ENCODE measurements at places on chromosomes 6 and 20.

DNA sequence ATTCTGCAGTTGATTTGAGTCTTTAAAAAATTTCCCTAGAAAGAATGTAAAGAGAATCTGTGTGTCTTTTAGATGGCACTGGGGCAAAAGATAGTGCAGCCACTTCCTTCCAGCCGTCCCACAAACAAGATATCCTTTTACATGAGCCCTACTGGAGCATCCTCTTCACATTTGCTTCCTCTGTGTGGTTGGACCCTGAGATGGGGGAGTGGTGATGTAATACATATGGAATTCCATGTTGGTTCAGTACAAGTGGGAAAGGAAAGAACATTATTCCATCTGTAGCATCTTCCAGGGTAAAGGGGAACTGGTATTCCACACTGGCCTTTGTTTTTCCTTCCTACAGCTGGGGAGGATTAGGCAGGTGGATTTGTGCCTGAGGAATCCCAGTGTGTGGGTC, 78.9 kb upstream of the ISM1 start:
- DNase-seq = no peak

GRCh38 chr20:45230631-45231030, 9.5 kb downstream of the SEMG2 start:
- no peak for DNase-seq

GRCh38 chr20:21971436-21971835, 266.0 kb downstream of the PAX1 start:
- no peak for DNase-seq

- no peak for DNase-seq
These were observed 1.6 kb downstream of the PRDM1 start for GRCh38 chr6:106087548-106088325.

DNA sequence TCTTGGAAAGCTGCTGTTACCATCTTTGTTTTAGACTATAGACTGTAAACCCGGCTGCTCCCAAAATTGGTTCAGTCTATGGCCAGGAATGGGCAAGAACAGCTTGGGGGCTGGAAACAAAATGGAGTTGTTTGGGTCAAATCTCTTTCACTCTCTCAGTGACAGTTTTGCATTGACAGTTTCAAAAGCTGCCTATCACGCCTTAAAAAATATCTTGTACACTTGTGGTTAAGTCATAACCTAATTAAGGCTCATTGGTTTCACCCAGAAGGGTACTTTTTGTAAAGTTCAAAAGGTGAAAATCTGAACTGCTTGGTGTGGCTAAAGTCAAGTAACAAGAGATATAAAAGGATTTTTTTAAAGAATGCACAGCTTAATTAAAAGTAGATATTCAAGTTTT, 76.1 kb upstream of the PRL start:
- no peak for DNase-seq

GRCh38 chr6:157429248-157429647, 48.3 kb downstream of the ZDHHC14 start:
- no peak for DNase-seq

- no peak for DNase-seq
These were observed 25.4 kb downstream of the COL9A1 start for GRCh38 chr6:70277470-70277869.

- no peak for DNase-seq
These were observed 49.8 kb downstream of the HNF4A start for GRCh38 chr20:44405257-44405656.

GRCh38 chr20:17077030-17077429, 149.8 kb upstream of the PCSK2 start:
- DNase-seq = no peak
